ENCODE measurements at places on chromosomes 4 and X.
A peak's percentile ranks its signal among the peaks of the same experiment; 100 is the strongest.

- no peak for DNase-seq
Observed at GRCh38 chrX:123184219-123184865, at the start of gene GRIA3. Gene GRIA3 (plus strand): TSS chrX:123184278. CDS start chrX:123184536, 258 bp downstream.

- no peak for DNase-seq
Observed at GRCh38 chrX:147343467-147343866, 528.9 kb upstream of the CXorf51A start.

- DNase-seq, result no peak
Observed at GRCh38 chr4:1552451-1552850, 131.7 kb downstream of the FAM53A start.

DNA sequence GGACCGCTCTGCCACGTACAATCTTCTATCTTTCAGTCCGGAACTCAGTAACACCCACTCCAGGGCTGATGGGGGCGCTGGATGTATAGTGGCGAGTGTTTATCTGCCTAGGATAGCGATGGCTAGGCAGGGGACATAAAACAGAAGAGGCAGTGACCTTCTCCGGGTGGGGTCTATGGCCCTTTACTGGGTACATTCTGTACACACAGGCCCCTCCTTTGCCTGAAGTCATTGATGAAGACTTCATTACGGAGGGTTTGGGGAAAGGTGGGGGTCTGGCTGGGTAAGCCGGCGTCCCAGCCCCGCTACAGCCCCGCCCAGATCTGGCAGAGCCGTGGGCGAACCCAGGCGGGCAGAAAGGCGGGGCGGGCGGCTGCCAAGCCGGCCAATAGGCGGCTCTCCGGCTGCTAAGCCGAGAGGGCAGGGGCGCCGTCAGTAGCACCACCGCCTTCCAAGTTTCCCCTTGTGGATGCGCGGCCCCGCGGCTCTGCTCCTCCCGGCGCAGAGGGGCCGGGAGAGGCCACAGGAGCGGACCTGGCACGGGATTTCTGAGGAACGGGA is at the start of gene CHST7:
TSS of gene CHST7 (plus strand) at position 435 of the 561 bp plus-strand sequence. CDS start 167 bp downstream, outside the sequence.
- DNase-seq, result peak; percentile 47

GRCh38 chr4:57214654-57215411 is 104.6 kb upstream of the IGFBP7 start:
- no peak for DNase-seq

DNA sequence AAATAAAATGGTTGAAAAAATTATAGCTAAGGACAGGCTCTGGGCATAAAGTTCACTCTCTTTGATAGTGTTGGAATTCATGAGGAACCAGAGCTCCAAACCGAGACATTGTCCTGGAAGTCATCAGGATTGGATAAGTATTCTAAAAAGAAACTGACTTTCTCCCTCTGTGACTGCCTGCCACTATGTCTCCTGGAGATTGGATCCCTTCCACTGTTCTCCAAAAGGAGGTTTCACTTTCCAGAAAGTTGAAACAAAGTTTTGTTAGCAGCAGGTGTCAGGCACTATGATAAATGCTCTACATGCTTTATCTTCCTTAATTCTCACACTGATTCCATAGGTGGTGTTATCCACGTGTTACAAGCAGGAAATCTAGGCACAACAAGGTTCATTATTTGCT is 16.8 kb downstream of the BANK1 start:
- no peak for DNase-seq

GRCh38 chr4:110270492-110271197 is 72.2 kb upstream of the ELOVL6 start:
- no peak for DNase-seq

DNA sequence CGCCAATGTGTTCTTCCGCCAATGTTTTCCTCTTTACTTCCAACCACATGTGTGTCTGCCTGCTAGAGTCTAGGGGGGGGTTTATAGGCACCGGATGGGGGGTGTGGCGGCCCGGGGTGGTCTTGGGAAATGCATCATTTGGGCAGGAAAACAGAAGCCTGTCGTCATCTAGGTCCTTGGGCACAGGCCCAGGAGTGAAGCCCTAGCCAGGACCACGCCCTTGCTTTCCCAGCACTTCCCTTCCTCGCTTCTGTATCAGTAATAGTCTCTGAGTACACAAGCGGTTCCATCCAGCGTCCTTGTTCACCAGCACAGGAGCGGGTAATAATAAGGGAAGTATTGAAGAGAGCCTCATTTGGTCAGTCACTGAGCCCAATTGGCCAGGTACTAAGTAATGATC is 74.5 kb downstream of the QDPR start:
- DNase-seq, result no peak

- DNase-seq, result no peak
Observed at GRCh38 chr4:3367866-3368265, 73.9 kb upstream of the HGFAC start.

- DNase-seq, result peak; percentile 45
Observed at GRCh38 chrX:154333837-154334271, 38.3 kb downstream of the TKTL1 start.

DNA sequence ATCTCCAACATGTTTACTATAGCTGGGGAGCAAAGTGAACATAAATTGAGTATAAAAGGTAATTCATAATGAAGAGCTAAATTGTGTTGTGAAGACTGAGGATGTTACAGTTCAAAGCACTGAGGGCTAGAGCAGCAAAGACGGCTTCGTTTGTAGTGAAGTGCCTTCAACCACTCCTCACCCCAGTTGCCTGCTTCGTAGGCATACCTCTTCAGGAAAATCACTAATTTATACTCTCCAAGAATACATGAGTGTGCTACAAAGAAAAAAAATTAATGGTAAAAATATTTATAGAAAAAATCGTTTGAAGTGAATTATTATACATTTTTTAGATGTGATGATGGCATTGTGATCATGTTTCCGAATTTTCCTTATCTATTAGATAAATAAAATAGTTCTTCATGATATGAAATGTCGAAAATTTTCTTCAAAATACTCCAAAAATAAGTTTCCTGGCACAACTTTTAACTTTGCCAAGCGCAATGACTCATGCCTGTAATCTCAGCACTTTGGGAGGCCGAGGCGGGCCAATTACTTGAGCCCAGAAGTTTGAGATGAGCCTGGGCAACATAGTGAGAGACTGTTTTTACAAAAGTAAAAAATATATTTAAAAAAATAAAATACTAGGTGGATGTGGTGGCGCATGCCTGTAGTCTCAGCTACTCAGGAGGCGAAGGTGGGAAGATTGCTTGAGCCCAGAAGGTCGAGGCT is 41.6 kb downstream of the ZFP42 start:
- DNase-seq, result no peak
